ENCODE measurements at places on chromosomes 7 and 10. TPM values are rescaled to one million over a fixed set of nuclear protein-coding genes. Genes with fewer than 3 reads are reported as not detected.

The CYP3A4 gene
- not detected for total RNA-seq

The OR6B1 gene
- not detected for total RNA-seq

- no peak overlapping the region for H3K27ac ChIP-seq
- DNase-seq = no peak
- H3K27me3 ChIP-seq = no peaks in the 10 kb centered on the region
- no peaks in the 10 kb centered on the region for H3K4me1 ChIP-seq
- H3K4me3 ChIP-seq = no peak overlapping the region
Observed at GRCh38 chr7:41792120-41792519, 89.2 kb upstream of the INHBA start.

- no peak for DNase-seq
- no peak overlapping the region for H3K27ac ChIP-seq
- H3K4me1 ChIP-seq = peaks cover 13% of the 10 kb centered on the region
- no peaks in the 10 kb centered on the region for H3K27me3 ChIP-seq
Observed at GRCh38 chr7:134919240-134919641, 67.1 kb upstream of the AGBL3 start.

DNA sequence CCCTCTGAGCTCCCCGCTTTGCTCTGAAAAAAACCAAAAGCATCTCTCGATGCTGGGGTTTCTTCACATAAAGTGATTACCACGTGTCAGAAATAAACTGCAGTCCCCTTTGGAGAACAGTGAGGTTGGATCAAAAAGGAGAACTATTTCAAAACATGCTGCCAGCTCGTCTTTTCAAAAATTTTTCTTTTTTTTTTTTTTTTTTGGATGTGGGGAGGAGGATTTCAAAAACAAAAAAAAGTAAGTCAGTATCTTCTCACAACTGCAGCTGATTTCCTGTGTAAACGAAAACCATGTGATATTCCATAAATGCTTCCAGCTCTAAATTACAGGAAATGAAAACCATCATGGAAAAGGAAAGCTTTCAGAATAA lies 155.0 kb upstream of the LYZL2 start:
- H3K4me1 ChIP-seq = peaks cover 33% of the 10 kb centered on the region
- peak overlapping the region; percentile 86 for H3K27ac ChIP-seq
- no peak for DNase-seq
- no peaks in the 10 kb centered on the region for H3K27me3 ChIP-seq

DNA sequence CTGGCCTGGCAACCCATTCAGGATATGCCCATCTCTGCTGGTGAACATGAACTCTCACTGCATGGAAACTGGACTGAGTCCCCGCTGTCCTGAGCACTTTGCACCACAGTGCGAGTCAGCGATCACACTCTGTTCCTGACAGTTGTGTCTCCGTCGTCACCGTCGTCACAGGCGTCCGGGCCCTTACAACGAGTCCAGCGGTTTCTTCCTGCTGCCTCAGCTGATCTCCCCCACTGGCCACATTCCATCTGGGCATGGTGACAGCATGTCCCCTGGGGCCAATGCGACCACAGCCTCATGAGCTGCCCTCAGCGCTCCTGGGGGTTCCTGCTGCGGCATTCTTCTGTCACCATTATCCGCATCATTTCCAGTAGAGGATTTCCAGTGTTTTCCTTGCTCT lies 76.8 kb upstream of the KLF6 start:
- no peak for DNase-seq
- no peak overlapping the region for H3K4me3 ChIP-seq
- no peaks in the 10 kb centered on the region for H3K36me3 ChIP-seq
- H3K27me3 ChIP-seq = no peaks in the 10 kb centered on the region
- peaks cover 21% of the 10 kb centered on the region for H3K4me1 ChIP-seq

DNA sequence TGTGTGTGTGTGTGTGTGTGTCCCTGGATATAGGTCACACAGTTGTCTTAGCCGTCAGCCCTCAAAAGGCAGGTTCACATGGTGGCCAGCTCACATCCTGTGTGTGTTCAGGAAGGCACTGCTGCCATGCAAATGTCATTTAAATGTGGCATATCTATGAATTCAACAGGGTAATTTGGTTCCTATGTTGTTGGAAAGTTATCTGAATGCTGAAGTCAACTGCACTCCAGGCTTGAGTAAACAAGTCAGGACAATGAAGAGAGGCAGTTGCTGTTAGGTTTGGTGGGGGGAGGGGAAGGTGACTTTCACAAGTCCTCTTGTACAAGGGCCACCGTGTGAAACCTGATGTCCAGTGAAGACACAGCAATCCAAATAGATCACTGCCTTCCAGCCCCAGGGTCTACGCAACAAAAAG lies 61.1 kb downstream of the PTPRE start:
- H3K4me3 ChIP-seq = no peak overlapping the region
- no peak for DNase-seq
- no peak overlapping the region for H3K27ac ChIP-seq
- H3K4me1 ChIP-seq = peaks cover 2% of the 10 kb centered on the region

Measured in activated CD4-positive, alpha-beta T cell treated with anti-CD3 and anti-CD28 coated beads, Interleukin-2, amount 10 ng/mL, durations not matched to agents 24 days and 14 days (primary cell).